ENCODE measurements at places on chromosomes 4 and X.

DNA sequence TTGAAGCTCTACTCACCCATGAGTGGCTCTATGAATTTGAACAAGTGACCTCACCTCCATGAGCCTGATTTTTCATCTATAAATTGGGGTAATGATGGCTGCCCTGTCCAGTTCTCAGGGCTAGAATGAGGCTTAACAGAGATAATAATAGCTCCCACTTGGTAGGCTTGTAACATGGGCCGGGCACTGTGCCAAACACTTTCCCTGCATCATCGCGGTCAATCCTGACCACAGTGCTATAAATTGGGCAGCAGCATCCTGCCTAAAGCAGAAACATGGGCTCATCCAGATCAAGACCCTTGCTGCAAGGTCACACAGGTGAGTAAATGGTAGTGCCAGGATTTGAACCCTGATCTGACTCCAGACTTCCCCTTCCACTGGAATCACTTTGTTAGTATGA lies 12.8 kb downstream of the APLN start:
- no peak for DNase-seq

- DNase-seq = no peak
Measured at GRCh38 chr4:16627999-16628398, 270.4 kb downstream of the LDB2 start.

- no peak for DNase-seq
Measured at GRCh38 chr4:67861513-67861912, 22.3 kb downstream of the TMPRSS11D start.

GRCh38 chr4:153523164-153523796 lies 57.1 kb downstream of the TMEM131L start:
- no peak for DNase-seq

- DNase-seq = no peak
Measured at GRCh38 chr4:184265546-184266351, 48.1 kb upstream of the ENPP6 start.

- no peak for DNase-seq
Measured at GRCh38 chrX:74788545-74789086, 136.6 kb downstream of the NEXMIF start.

- no peak for DNase-seq
Measured at GRCh38 chrX:10533696-10534365, 86.6 kb downstream of the MID1 start.

DNA sequence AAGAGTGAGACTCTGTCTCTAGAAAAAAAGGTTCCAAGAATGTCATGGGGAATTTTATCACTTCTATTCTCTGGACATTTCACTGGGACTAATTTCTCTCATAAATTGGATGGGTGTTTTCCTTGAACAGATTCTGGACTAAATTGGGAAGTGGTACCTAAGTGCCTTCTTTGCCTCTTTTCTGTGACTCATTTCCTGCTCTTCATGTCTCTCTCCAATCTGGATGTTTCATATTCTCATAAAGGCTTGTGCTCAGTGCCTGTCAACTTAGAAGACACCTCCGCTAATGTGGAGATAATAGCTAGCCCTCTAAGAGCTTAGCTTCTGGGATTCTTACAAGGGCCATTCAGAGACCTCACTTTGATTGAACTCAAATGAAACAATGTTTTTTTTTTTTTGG lies 38.0 kb upstream of the IGFBP7 start:
- no peak for DNase-seq

DNA sequence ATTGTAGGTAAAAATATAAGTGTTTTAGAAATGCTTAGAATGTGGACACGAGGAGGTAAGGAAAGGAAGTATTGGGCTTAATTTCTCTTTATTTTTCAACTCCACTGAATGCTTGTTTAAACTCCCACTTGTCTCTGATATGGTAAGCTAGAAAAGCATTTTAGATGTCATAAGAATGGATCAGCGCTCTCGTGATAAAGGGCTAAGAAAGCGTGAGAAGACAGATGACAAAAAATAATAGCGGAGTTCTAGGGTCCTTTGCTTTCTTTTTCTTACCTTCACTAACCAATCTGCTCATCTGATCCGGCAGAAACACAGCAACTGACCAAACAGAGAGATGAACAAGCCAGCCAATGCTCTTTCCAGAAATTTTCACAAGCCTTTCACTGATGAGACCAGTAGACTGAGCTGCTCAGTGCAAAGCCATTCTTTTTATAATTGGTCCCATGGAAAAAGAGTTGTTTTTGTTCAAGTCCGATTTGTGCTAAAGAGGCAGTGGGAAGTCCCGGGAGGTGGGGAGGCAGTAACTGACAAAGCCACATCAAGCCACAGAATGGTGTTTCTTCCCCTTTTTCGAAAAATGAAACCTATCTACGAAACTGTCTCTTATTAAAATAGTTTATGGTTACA lies at the start of gene TASL:
TSS of gene TASL (minus strand) at position 405 of the 630 bp plus-strand sequence. CDS start 17,411 bp downstream, outside the sequence.
- no peak for DNase-seq

DNA sequence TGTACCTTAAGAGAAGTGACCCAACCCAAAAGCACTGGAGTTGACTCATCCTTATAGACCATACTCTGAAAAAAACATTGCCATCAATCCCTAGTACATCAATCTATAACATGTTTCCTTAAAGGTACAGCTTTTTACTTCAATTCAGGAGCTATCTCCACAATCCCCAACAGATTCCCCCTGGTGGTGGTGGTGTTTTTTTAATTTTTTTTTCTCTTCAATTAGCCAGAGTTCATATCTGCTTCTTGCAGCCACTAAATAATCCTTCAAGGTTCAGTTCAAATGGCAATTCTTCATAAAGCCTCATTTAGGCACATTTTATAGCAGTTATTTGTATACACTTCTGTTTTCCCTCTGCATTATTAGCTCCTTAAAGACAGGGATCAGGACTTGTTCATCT lies 60.7 kb upstream of the KDR start:
- DNase-seq = no peak

GRCh38 chrX:40016749-40017148 lies 81.0 kb downstream of the BCOR start:
- no peak for DNase-seq

DNA sequence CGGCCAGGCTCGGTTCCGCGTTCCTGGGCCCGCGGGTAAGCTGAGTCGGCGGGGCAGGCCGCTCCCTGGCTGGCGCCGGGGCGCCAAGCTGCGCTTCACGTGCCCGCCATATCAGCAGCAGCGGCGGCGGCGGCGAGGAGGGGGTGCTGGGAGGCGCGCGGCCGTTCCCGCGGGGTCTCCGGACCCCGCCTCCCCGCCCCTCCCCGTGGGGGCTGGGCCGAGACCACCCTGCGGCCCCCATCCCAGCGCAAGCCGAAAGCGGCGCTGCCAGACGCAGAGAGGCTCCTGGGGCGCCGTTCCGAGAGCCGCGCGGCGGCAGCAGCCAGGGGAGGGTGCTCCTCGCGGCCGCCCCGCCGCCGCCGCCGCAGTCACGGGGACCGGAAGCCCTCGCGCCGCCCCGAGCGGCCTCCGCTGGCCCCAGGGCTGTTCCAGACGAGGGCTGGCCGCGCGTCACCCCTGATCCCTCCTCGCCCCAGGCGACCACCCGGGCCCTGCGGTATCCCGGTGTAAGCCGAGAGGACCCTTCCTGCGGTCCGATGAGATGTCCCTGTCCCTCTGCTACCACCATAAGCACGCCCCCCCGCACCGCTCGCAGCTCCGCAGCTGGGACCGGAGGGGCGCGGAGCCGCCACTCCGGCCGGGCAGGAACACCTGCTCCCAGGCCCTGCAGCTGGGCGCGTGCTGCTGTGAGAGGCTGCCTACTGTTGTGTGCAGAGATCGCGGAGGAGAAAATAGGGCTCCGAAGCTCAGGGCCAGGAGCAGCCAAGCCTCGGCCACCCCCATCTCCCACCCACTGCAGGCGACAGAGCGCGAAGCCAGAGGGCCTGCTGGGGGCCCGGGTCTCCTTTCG lies 7.5 kb upstream of the BCOR start:
- peak; percentile 20 for DNase-seq

DNA sequence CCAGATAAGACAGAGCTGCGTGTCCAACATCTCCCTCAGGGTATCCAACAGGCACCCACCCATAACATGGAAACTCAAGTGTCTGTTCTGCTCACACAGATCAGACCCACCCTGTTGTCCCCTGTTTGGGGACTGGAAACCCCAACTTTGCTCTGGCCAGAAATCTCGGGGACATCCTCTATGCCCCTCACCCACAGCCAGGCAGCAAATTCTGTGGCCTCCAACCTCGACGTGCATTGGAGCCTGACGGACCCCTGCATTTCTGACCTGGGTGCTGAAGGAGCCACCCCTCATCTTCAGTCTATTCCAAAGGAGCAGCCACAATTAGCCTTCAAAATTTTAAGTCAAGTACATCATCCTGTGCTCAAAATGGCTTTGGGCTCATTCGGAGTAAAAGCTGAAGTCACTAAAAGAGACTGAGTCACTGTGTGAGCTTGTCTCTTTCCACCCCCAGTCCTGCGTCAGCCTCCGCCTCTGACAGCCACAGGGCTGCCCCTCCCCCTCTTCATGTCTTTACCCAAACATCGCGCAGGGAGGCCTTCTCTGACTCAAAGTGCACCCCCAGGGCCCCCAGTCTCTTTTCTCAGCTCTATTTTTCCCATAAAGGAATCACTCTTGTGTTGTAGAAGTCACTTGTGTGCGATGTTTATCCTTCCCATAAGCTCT lies 24.4 kb upstream of the PDE6B start:
- no peak for DNase-seq

DNA sequence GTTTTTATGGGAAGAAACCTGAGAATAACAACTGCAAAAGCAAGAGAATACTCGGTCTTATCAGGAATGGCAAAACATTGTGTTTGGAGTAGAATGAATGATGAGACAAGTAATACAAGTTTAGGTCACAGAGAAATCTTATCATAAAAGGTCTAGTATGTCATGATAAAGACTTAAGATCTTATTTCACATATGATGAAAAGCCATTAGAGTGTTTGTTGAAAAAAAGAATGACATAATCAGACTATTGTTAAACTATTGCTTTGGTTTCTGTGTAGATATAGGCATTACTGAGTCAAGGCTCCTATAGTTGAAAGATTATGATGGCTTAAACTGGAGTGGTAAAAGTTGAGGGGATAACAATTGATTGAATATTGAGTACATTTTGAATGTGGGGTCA lies 603.6 kb downstream of the CCSER1 start:
- DNase-seq = no peak

DNA sequence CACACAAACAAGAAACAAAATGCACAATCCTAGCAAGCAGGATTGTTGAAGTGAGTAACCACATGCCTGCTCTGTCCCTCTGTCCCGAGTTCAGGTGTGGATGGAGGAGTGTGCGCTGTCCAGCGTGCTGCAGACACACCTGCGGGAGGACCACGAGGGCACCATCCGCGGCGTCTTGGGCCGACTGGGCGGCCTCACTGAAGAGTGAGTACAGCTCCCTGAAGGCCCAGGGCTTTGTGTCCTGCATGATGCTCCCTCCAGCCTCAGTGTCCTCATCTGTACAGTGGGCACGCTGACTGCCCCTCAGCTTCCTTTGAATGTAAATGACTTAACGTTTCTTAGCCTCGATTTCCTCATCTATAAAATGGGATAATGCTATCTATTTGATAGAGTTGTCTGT lies 82.5 kb downstream of the EVC start:
- no peak for DNase-seq

All from anterior cingulate cortex (tissue), 58 donors.